Nucleus accumbens (tissue), 56 donors: ENCODE measurements at places on chromosomes 12 and 14.

DNA sequence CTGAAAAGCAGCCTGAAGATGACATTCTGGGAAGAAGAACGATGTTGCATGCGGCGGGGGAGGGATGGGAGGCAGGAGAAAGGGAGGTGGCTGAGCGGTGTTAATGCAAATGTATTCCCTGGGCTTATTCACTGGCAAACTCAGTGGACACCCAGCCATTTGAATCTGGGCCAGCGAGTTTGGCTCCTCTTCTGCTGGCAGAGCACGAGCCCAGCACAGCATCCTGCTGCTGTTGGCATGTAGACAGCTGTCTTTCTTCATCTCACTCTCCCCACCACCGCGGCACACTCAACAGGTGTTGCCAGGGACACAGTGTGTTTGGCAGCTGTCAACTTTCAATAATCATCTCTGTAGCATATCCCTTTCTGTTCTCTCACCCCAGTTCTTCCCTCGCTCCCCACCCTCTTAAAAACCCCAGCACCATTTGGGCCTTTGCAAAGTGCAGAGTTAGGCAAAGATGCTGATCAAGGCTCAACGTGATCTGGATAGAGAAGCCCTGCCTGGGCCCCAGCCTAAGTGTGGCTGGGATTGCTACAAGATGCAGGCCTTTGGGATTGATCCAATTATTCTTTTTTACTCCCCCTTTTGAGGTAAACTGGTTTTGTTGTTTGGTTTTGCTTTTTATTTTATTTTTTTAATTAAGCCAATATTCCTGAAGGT, 131.9 kb downstream of the EXOC5 start:
- DNase-seq = peak; percentile 43

DNA sequence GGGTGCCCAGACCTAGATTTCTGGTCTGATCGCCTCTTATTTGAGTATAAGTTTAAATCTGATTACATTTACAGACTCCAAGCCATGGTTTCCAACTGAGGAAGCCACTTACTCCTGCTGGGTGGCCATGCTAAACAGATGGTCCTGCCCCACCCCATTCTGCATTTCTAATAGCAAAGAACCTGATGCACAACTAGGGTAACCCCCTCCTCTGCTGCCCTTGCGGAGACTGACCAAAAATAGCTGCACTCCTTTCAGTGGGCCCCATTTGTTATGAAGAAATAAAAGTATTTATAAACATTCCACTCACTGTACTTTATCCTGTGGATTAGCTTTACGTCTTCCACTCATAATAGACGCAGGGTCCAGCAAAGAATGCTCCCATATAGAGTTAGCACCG, 6.8 kb downstream of the GIT2 start:
- no peak for DNase-seq

GRCh38 chr14:41825622-41826021, 218.9 kb downstream of the LRFN5 start:
- DNase-seq = no peak

- peak; percentile 5 for DNase-seq
Observed at GRCh38 chr12:42705863-42706262, 116.3 kb upstream of the PRICKLE1 start.

GRCh38 chr14:42965512-42965911, 1358.8 kb downstream of the LRFN5 start:
- DNase-seq = no peak

DNA sequence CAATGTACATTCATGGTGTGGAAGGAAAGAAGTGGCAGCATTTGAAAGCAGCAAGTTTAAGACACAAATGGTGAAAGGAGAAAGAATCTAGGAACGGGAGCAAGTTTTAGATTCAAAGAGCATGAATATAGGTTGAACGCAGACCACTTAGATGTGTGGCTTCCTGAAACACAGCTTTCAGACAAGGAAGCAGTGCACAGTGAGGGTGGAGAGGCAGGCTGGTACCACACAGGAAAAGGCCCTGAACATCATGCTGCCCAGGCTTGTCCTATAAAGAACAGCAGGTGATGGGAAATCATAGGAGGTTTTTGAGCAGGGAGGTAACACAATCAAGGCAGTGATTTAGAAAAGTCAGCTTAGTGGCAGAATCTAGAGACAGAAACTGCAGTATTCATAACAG, 35.6 kb downstream of the GNS start:
- DNase-seq = no peak

DNA sequence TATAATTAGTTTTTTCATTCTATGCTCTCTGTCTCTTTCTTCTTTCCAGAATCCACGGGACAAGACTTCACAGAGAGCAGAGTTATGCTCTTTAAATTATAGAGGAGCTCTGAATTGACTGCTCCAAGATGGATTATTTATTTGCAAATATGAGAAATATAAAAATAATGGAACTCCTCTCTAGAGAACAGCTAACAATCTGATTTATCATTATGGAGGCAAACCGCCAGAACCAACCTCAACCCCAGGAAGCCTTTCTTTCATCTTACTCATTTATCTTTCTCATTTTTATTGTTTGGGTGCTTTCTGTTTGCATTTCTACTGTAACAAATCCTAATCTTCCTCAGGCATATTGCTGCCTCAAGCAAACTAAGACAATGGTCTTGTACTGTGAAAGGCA, 216.5 kb downstream of the C12orf50 start:
- no peak for DNase-seq

DNA sequence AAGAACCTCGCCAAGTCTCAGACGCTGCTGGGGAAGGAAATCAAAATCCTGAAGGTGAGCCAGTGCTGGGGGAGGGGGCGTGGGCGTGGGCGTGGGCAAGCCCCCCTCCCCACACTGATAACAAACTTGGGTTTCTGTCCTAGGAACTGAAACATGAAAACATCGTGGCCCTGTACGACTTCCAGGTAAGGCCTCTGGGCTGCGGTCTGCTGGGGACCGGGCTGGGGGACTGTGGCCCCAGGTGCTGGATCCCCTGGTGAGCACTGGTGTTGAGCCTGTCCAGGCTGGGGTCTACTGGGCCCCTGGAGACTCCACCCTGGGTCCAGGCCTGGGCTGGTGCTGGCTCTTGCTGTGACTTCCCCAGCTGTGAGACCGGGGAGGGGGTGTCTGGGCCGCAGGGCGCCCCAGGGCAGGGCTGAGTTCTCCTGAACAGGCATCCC, 1.2 kb downstream of the ULK1 start:
- no peak for DNase-seq

DNA sequence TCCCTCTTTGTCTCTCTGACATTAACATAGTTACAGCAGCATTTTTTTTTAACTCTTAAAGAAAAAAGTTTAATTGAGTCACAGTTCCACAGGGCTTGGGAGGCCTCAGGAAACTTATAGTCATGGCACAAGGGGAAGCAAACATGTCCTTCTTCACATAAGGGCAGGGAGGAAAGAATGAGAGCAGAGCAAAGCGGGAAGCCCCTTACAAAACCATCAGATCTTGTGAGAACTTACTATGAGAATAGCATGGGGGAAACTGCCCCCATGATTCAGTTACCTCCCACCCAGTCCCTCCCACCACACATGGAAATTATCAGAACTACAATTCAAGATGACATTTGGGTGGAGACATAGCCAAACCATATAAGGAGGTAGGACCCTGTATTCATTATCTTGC, 96.2 kb downstream of the PLBD1 start:
- no peak for DNase-seq
